ENCODE measurements at places on chromosomes 16 and 17.

- DNase-seq, result no peak
Measured at GRCh38 chr16:31386157-31386984, 6.8 kb upstream of the ITGAD start.

GRCh38 chr17:20173091-20173490 lies 163.9 kb downstream of the SPECC1 start:
- no peak for DNase-seq

- no peak for DNase-seq
Measured at GRCh38 chr17:83115832-83116231, 36.4 kb downstream of the METRNL start.

DNA sequence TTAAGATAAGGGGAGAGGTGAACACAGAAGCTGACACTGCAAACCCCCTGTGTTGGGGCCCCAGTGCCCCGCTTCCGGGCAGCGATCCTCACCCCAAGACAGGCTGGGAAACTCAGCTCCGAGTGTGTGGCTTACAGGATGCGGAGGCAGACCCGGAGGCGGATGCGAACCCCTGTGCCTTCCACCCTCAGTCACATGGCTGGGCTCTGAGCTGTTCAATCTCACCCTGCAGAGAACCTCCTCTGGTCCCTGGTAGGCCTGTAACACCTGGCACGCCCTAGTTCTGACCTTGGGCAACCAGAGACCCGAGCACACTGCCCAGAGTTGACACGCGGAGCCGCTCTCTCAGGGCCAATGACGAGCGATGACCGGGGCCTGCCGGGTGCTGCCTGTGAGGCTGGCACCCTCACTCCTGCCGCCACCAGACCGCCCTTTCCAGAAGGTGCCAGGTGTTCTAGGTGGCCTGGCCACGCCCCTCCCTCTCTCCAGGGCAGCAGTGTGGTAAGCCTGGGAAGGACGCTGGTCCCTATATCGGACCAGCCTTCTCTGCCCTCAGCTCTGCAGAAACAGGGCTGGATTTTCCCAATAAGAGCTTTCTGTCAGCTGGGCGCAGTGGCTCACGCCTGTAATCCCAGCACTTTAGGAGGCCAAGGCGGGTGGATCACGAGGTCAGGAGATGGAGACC lies 23.3 kb downstream of the MEAK7 start:
- no peak for DNase-seq

DNA sequence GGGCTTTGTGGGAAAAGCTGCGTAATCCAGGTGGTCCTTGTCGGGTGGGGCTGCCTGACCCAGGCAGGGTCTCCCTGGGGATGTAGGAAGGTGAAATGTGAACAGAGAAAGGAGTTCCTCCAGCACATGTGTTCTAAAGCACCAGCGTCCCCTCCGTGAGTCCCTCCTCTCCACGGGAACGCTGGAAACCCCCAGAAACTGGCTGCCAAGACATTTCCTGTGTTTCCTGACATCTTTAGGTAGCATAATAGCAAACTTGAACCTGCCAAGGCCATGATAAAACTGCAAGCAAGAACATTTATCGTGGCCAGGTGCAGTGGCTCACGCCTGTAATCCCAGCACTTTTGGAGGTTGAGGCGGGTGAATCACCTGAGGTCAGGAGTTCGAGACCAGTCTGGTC lies 12.6 kb upstream of the PYDC1 start:
- DNase-seq, result no peak

- no peak for DNase-seq
Measured at GRCh38 chr17:78211032-78211431, 3.0 kb upstream of the BIRC5 start.

DNA sequence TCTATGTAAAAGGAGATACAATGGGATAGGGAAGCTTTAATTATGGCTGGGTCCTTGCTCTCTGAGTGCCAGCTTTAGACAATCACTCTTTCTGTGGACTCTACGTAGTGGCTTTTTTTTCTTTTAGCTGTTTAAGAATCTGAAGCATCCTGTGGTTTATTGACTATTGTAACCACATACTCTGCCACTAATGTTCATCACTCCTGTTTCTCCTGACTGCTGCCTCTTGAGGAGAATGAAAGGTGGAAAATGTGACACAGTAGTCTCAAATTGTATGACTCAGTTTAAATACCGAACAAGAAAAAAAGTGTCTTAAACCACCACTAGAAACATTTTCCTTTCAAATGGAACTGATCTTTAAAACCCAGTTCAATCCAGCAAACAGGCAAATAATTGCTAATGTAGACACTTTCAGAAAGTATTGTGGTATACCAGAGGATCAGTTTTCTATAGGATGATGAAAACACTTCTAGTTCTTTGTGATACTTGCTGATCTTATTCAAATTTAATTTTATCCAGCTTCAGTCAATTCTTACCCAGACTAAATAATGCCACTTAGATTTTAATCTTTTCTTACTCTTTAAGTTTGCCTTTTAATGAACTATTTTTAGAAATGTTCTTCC lies 302.7 kb upstream of the PMFBP1 start:
- DNase-seq, result no peak

- no peak for DNase-seq
Measured at GRCh38 chr17:80969030-80969673, 22.5 kb upstream of the CHMP6 start.

GRCh38 chr16:83143788-83144187 lies 517.0 kb downstream of the CDH13 start:
- DNase-seq, result no peak

- DNase-seq, result no peak
Measured at GRCh38 chr17:48604770-48605329, at the start of gene HOXB6. HOXB6 (minus strand) TSS chr17:48604986; CDS start chr17:48598150, 6,836 bp downstream.

- DNase-seq, result no peak
Measured at GRCh38 chr17:45266372-45266926, 4.6 kb upstream of the SPATA32 start.

DNA sequence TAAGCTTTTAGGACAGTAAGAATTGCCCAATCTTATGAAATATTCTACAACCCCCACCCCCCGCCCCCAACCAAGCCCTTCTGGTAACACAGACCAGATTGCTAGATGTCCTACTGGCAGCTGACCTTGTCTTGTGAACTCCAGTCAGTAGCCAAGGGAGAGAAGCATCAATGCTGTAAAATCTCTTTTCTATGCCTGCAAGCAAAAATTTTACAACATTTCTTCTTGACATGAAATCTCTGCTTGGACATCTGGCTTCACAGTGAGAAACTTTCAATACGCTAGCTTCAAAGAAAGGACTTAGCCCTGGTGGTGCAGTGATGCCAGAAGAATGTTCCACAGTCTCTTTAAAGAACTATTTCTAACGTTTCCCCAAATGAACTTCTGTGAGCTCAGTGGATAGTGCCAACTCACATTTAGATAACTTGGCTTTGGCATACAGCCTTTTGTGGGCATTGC lies 169.3 kb upstream of the AXIN2 start:
- no peak for DNase-seq

DNA sequence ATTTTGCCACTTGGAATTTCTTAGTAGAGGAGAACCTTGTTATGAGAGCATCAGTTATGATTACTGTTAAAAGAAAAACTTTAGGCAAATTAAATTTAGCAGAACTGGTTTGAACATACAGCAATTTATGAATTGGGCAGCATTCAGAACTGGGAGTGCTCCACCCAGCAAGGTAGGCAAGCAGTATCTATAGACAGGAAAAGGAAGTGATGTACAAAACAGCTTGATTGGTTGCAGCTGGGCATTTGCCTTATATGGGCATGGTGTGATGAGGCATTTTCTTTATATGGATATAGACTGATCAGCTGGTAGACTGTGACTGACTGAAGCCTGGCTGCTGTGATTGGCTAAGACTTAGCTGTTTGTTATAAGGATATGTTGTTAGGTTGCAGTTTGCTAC lies 17.6 kb upstream of the CYLD start:
- no peak for DNase-seq

DNA sequence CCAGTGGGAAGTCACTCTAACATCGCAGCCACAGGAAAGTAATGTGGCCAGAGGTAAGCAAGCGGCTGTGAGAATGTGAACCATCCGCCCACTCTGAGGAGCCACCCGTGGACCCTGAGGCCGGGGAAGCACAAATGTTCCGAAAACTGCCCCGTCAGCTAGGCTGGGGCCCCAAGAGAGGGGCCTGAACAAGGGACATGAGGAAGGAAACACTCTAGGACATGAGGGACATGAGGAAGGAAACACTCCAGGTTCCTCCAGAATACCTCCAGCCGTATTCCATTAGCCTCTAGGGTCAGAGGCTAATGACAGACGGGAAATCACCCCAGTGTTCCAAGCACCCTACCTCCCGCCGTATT lies 317 bp downstream of the TEFM start:
- DNase-seq, result no peak

- DNase-seq, result no peak
Measured at GRCh38 chr17:67431249-67432015, 54.4 kb downstream of the PITPNC1 start.

DNA sequence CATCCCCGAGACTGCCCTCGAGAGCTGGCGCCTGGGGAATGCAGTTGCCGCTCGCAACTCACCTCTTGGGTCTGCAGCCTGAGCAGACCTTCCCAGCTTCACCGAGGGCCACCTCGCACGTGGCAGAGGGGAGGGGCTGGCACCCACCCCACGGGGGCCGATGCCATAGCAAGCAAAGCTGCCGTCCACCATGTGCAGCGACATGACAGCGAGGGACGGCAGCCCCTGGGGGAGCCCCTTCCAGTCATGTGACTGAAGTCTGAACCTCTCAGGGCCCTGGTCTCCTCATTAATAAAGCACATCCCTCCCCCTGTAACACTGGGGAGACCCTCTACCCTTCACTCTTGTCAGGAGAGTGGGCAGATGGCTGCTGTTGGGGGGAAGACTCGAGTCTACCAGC lies 30.5 kb downstream of the CIBAR2 start:
- no peak for DNase-seq

DNA sequence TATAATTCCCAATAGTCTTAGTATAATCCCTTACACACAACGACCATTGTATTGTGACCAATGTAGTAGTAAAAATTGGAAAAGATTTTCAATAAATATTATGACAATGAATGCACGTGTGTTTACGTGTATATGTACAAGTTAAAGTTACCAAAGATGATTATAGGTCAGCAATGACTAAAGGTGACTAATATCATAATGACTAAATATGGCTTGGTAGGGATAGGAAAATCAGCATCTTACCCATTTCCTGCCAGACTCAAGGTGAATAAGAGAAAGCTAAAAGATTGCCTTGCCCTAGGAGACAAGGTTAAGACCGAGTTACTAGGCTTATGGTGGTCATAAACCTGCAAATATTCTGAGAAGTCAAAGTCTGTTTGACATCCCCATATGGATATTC lies 34.4 kb downstream of the CPD start:
- DNase-seq, result no peak

DNA sequence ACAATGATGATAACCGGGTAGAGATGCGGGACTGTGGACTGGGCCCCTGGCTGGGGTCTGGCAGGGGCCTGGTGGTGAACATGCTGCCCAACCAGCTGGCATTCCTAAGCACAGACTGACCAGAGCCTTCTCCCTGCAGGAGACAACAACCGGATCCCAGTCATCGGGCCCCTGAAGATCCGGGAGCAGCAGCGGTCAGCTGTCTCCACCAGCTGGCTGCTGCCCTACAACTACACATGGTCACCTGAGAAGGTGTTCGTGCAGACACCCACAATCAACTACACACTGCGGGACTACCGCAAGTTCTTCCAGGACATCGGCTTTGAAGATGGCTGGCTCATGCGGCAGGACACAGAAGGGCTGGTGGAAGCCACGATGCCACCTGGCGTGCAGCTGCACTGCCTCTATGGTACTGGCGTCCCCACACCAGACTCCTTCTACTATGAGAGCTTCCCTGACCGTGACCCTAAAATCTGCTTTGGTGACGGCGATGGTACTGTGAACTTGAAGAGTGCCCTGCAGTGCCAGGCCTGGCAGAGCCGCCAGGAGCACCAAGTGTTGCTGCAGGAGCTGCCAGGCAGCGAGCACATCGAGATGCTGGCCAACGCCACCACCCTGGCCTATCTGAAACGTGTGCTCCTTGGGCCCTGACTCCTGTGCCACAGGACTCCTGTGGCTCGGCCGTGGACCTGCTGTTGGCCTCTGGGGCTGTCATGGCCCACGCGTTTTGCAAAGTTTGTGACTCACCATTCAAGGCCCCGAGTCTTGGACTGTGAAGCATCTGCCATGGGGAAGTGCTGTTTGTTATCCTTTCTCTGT lies 5.1 kb upstream of the SLC7A6 start:
- DNase-seq, result no peak

DNA sequence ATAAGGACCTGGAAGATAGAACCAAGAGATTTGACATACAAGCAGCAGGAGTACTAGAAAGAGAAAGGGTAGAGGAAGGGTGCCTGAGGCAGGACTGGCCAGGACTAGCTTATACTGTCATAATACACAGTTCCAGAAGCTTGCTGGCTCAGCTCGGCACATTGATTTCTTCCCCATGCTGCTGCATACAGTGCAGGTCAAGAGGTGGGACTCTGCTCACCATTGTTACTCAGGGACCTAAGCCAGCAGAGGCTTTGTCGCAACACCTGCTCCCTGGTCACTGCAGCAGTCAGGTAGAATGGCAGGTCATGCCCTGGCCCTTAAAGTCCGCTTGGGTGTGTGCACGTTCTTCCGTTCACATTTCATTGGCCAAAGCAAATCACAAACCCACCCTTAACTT lies 32.8 kb downstream of the LDHD start:
- DNase-seq, result no peak

DNA sequence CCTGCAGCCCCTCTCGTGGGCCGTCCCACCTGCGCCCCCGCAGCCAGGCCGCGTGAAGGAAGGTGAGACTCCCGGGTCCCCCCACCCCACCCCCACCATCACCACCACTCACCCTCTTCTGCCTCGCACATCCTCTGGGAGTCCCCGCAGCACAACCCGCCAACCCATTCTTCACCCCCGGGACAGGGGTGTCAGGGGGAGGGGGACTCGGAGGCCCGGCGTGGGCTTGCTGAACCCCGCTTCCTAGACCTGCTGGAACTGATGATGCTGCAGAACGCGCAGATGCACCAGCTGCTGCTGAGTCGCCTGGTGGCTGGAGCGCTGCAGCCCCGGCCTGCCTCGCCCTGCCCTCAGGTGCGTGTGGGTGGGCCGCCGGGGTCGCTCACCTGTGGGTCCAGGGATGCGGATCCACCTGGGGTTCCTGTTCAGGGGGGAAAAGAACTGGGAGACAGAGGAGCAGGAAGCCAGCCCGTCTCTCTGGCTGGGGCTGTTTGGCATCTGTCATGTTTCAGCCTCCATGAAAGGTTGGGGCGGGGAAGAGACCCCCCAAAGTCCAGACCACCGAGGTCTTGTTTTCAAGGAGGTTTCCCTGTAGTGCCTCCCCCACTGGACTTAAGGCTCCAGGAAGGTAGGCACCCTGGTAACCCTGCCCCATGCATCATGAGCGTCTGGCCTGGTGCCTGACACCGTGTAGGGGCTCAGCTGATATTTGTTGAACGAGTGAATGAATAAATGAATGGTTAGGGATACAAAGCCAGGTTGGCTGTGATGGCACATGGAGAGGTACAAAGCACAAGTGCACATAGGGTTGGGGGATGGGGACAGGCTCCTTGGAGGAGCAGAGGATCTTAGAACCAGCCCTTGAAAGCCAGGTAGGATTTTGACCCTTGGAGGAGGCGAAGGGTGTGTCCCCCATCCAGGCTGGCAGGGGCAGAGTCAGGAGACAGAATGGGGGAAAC lies 849 bp downstream of the PRR29 start:
- no peak for DNase-seq

GRCh38 chr16:56667581-56668571 lies at the start of gene MT1G:
MT1G (minus strand) TSS chr16:56668065; CDS start chr16:56667993, 72 bp downstream.
- no peak for DNase-seq
